ENCODE measurements at places on chromosomes 7 and 10.
A peak's percentile ranks its signal among the peaks of the same experiment; 100 is the strongest.

- DNase-seq, result no peak
Observed at GRCh38 chr10:90227217-90227656, 525.8 kb downstream of the KIF20B start.

- no peak for DNase-seq
Observed at GRCh38 chr7:51261117-51261835, 55.3 kb downstream of the COBL start.

GRCh38 chr7:108322046-108322445 lies 134.2 kb downstream of the NRCAM start:
- DNase-seq, result no peak

DNA sequence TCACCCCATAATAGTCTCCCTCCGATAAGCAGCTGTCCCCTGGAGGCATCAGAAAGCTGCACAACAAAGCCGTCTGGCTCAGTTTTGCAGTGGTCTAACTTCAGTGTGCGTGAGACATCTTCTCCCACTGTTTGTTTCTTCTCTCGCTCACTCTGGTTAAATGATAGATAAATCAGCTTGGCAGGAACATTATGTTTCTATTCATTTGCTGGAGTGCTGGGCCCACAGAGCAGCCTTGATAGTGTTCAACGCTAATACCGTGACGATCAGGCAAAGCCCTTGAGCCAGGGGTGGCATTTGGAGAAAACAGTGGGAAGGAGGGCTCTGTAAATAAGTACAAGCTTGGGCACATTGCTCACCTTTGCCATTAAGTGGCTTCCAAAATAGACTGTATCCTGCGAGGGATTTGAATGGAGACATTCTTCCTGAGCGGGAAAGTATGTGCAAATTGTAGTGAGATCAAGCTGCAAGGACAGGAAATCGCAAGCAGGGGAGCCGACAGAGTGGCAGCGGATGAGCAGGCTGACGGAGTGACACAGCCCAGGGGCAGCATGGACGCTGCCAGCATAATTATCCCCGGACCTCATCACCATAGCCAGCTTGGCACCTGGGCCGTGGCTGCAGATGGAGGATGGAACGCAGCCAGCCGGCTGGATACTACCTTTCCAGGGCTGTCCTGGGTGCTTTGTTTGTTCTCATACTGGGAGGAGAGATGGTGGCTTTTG lies 256.8 kb upstream of the FZD8 start:
- no peak for DNase-seq

GRCh38 chr10:100869399-100869798 lies 43.4 kb upstream of the SLF2 start:
- no peak for DNase-seq

DNA sequence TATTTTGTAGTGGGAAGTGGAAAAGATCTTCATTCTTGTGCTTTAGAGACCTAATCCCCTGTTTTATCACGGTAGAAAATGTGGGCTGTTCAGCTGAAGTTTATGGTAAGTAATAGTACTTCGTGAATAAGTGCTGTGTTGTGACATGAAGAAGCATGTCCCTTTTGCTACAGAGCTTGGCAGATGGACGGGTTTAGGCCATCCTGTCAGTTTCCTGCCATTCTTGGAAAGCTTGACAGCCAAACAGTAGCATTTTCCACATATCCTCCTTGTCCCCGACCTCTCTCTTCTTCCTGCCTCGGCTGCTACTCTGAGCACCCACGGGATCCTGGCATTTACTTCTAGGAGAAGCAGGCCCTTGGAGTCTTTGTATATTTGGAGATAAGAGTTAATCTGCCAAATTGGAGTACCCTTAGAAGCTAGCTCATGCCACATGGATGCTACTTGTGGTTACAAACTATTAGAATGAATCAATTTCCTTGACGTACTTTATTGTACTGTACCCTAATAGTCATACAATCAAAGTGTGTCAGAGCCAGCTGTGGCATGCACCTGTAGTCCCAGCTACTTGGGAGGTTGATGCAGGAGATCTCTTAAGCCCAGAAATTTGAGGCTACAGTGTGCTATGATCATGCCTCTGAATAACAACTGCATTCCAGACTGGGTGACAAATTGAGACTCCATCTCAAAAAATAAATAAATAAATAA lies 39.2 kb downstream of the PNLIPRP3 start:
- no peak for DNase-seq

- no peak for DNase-seq
Observed at GRCh38 chr10:107576746-107577145, 412.2 kb upstream of the SORCS1 start.

- DNase-seq, result no peak
Observed at GRCh38 chr7:118185163-118185860, 1.3 kb downstream of the LSM8 start.

GRCh38 chr7:303884-304573 lies 14.1 kb downstream of the FOXL3 start:
- DNase-seq, result no peak

DNA sequence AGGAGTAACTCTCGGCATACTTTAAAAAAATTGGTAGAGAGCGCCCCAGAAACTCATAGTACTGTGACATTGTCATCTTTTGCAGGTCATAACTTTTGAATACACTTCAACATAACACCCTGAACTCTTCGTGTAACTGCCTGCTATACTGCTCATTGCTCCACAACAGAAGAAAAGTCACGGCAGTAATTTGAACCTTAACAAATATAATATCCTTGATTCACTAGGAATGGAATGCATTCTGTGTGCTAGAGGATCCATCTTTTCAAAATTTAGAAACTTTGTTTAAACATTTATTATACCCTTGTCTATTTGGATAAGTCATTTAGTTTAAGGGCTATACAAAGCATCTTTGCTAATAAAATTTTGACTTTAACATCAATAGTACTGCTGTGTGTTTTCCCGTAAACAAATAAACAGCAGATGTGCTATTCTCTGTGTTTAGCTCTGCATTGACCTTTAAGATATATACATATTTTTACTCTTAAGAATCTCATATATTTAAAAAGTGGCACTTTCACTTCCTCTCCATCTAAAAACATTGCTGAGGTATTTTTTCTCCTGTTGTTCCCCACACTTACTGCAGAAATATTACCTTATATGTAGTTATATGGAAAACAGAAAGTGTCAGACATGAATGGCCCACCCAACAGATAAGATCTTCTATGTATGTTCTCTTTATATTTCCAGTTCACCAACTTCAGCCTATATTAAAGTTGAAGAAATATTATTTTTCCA lies 217.6 kb upstream of the TMEM229A start:
- no peak for DNase-seq

DNA sequence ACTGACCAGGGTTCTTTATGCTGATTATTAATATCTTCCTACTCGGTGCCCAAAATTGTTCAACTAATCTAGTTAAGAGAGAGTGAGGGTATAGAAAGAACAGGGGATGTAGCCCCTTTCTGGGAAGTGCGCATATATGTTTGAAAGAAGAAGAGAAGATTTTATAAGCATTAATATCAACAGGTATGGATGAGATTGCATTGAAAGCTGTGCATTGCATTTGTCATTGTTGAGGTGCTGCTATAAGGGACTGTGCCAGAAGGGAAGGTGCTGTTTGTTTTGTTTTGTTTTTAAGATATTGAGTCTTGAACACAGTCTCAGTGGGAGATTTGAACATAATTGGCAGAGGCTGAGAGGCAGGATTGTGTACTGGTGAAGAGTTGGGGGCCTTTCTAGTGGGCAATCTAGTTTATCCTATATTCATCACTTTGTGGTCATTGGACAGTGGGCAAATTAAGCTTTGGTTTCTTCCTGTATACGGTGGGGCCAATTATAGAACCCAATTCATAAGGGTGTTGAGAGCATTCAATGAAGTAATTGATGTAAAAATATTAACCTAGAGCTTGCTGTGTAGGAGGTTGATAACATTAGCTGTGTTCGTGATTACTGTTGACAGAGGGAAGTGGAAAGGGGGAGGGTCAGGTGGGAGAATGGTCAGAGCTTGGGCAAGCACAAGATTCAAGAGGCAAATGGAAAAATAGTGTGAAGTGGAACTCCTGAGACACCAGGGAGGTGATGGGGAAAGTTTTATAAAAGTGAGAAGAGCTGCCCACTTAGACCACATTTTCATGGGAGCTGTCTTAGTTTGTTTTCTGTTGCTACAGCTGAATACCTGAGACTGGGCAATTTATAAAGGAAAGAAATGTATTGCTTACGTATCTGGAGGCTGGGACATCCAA lies 19.9 kb upstream of the PCGF5 start:
- DNase-seq, result no peak

DNA sequence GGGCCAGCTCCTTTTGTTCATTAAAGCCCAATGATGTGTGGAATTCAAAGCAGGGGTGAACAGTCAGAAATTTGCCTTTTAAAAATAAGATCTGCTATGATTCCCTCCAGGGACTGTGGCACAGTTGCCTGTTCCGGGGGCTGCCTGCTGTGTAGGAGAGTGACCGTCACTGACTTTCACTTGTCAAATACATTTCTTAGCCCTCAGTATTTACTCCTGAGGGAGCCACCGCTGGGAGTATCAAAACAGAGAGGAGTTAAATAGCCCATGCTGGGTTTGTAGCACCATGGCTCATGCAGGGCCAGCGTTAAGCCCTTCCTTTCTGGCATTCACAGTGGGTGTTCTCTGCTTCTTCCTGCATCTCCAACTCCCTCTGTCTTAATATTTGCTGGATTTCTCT lies 897.8 kb downstream of the SORCS3 start:
- no peak for DNase-seq

DNA sequence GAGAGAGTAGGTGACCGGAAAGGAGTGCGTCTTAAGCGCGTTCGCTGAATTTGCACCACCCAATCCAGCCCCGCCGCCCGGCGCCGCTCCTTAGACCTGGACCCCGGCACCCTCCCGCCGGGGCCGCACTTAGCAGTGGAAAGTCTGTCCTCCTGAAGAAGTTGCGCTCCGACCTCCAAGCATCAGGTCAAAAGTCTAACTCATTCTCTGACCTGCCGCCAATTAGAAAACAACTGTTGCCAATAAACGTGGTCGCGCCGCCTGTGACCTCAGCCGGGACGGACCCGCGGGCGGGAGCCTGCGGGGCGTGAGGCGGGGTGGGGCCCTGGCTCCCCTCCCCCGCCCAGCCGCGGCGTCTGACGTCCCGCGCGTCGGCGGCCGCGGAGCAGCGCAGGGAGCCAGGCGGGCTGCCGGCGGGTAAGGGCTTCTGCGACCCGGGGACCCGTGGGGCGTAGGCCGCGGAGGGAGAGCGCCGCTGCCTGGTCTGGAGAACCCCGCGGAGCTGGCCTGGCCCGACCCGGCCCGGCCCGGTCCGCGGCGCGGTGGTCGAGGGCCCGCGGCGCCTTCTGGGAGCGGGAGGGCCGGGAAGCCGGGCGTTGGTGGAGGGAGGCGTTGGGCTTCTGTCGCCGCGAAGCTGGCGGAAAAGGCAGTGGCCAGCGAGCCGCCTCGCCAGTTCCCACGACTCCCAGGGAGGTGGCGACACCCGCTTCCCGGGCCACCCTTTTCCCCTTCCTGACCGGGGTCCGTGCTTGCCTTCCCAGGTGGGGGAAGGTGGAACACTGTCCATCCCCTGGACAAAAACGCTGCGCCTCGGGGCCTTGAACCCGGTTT lies at the start of gene BCAP29:
BCAP29 (plus strand) TSS at position 362 of the 831 bp plus-strand sequence. CDS start 527 bp downstream, outside the sequence.
- DNase-seq, result peak; percentile 59

GRCh38 chr10:21503542-21503941 lies 21.9 kb downstream of the SKIDA1 start:
- DNase-seq, result no peak

GRCh38 chr7:151181011-151181431 lies 6.0 kb downstream of the ASB10 start:
- no peak for DNase-seq

- DNase-seq, result no peak
Observed at GRCh38 chr7:137583172-137583571, 239.6 kb upstream of the PTN start.

GRCh38 chr10:73922007-73922863 lies 11.3 kb downstream of the PLAU start:
- DNase-seq, result no peak

DNA sequence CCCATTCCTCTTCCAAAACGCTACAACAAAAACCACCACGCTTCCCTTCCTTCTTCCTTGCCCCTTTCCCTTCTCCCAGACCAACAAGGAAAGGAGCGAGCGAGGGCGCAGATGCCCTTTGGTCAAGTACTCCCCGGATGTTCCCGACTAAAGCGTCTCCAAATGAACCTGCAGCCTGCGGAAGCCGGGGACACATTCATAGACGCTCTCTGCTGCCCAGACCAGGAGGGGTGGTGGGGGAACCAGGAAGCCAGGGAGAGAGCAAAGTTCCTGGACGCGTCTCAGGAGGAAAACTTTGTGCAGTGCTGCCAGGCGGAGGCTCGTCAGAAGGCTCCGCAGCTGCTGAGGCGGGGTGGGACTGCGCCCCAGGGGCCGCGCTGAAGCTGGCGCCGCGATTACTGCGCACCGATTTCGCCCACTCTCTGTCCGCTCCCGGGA lies 754 bp downstream of the SEMA3D start:
- DNase-seq, result no peak

GRCh38 chr7:116180302-116180701 lies 30.0 kb upstream of the TES start:
- peak; percentile 14 for DNase-seq

DNA sequence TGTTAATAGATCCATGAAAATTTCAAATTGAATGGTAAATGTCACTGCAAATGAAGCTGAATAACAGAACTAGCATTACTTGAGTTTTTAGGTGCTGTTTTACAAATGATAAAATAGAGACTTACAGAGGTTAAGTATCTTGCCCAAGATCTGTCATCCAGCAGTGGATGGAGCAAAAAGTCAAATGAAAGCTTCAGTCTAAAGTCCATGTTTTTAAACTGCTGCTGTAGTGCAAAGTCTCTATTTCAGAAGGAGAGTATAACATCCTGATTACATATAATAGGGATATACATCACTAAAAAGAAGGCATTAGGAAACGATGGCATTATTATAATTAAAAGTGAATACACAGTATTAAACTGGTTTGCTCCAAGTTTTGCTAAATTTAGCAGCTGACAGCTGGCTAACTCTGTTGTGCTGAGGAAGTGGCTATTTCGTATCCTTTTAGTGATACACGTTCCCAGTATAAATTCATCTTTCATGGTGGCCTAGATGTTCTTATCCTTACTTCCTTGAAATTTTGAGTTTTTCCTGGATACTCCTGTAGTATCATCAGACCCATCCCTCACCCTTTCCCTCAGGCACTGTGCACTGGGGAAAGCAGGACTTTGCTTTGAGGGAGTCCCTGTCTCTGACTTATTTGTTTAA lies 603.2 kb downstream of the MAGI2 start:
- DNase-seq, result no peak

GRCh38 chr7:76394957-76395356 lies 14.5 kb downstream of the SSC4D start:
- no peak for DNase-seq

GRCh38 chr7:93147363-93147762 lies 822 bp downstream of the SAMD9L start:
- no peak for DNase-seq

GRCh38 chr10:76138286-76138685 lies 706.9 kb downstream of the LRMDA start:
- DNase-seq, result no peak

DNA sequence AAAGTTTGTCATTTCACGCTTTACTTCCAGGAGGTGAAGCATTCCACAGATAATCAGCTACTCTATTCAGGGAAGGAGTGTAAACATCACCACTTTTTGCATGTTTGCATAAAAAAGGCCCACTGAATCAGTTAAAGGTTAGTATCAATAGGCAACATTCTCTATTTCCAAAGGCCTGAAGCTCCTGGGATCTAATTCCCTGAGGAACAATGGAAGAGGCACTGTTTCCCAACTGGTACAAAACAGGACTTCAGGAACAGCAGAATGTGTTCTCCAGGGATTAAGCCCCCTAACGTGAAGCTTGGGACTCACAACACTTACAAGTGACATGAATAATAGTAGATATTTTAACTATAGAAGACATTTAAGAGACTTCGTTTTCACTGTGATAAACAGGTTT lies 6.1 kb downstream of the LRRN3 start:
- no peak for DNase-seq

GRCh38 chr10:71888623-71889387 lies 37.8 kb upstream of the PSAP start:
- DNase-seq, result no peak

Data from NCI-H187 (cell line).